ENCODE measurements at places on chromosomes 5 and 9.

DNA sequence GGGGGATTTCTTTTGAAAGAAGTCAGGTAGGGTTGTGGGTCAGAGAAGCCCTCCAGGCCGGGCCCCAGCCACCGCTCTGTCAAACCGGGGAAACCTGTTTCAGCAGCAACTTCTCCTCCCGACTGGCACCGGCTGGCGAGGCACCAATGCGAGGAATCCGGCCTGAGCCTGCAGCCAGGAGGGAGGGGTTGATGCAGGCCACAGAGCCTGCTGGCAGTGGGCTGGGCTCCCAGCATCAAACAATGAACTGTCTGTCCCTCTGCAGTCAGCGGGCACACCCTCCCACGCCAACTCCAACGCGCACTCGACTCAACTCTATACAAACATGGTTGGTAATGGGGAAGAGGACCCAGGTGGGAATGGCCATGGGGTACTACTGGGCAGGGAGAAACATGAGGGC lies 12.1 kb downstream of the PCDH1 start:
- no peak overlapping the region for H3K4me3 ChIP-seq
- H3K27me3 ChIP-seq = peaks cover 60% of the 10 kb centered on the region
- H3K36me3 ChIP-seq = peaks cover 15% of the 10 kb centered on the region
- DNase-seq = no peak

GRCh38 chr9:27785714-27786100 lies 212.4 kb upstream of the C9orf72 start:
- H3K4me3 ChIP-seq = no peak overlapping the region
- H3K36me3 ChIP-seq = no peaks in the 10 kb centered on the region
- no peaks in the 10 kb centered on the region for H3K4me1 ChIP-seq
- H3K27me3 ChIP-seq = no peaks in the 10 kb centered on the region

- H3K36me3 ChIP-seq = no peaks in the 10 kb centered on the region
- peaks cover 30% of the 10 kb centered on the region for H3K27me3 ChIP-seq
- no peak overlapping the region for H3K27ac ChIP-seq
- no peak for DNase-seq
Measured at GRCh38 chr5:36270175-36270574, 28.4 kb upstream of the NADK2 start.

- DNase-seq = peak; percentile 61
- H3K27me3 ChIP-seq = no peaks in the 10 kb centered on the region
- H3K27ac ChIP-seq = peak overlapping the region; percentile 96
- H3K4me3 ChIP-seq = peak overlapping the region; percentile 71
Measured at GRCh38 chr5:131379723-131380122, 115.9 kb downstream of the CDC42SE2 start.

- H3K27ac ChIP-seq = peak overlapping the region; percentile 98
- H3K4me1 ChIP-seq = peaks cover 48% of the 10 kb centered on the region
Measured at GRCh38 chr5:112708103-112708622, 29.5 kb upstream of the APC start.

DNA sequence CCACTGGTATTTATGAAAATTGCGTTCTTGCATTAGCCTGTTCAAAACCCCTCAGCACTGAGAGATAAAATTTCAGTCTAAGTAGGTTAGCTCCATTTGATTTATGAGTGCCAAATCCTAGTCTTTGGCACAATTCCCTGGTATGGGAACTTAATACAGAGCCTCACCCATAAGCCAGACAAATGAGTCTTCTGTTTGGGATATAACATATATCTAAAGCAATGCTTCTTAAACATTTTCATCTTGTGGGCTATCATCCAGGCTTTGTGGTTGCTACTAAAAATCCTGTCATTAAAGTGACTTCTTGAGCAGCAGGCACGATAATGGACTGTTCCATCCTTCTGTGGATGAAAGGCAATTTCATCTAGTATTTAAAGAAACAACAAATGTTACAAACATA lies 419.5 kb upstream of the ACTBL2 start:
- DNase-seq = no peak
- no peak overlapping the region for H3K4me3 ChIP-seq
- no peak overlapping the region for H3K27ac ChIP-seq
- H3K4me1 ChIP-seq = peaks cover 2% of the 10 kb centered on the region
- no peaks in the 10 kb centered on the region for H3K36me3 ChIP-seq
